RPMI7951 (cell line): ENCODE measurements at places on chromosomes 7 and 10. TPM values are rescaled to one million over a fixed set of nuclear protein-coding genes. Genes with fewer than 3 reads are reported as not detected.
A peak's percentile ranks its signal among the peaks of the same experiment; 100 is the strongest.

DNA sequence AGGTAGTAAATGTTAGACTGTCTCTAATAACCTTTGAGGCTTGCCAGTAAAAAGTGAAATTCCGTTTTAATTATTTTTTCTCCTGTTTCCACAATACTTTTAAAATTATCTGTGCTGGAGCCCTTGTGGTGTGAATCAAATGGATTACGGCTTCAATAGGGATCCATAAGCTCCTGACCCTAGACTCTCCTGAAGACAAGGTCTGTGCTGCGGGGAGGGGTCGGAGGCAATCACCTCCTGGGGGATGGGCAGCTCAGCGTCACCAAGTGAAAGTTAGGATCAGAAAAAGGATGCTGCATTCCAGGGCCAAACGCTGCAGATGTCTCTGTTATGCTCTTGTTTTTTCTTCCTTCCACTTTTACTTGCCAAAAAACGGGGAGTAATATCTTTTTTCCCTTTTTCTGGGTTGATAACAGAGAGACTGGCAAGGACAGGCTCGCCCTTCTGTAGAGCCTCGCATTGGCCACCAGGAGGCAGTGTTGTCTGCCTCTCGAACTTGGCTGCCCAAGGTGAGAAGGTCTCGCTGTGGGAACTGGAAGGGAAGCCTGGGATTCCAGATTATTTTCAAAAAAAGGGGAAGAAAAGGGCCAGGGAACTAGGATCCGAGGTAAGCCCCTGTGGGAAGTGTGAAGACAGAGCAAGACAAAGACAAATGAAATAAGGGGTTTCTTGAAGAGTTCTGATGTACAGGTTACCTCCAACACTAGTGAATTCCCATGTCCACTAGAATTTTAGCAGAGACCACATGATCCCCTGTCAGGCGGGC is 621.9 kb downstream of the ACTR3B start:
- DNase-seq, result no peak

GRCh38 chr7:1050956-1051690 is 6.8 kb downstream of the GPR146 start:
- DNase-seq, result no peak

DNA sequence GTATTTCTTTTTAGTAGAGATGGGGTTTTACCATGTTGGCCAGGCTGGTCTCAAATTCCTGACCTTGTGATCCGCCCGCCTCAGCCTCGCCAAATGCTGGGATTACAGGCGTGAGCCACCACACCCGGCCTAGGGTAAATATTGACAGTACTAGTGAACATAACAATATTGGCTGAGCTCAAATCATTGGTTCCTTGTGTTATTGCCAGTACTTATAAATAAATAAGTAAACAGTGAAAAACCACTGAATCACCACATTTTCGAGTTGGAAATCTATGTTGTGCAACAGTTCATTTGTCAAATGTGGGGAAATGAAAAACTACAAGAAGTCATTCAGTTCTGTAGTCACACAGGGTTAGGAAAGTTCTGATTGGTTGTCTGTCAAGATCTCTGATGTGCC is 15.8 kb downstream of the RPP30 start:
- no peak for DNase-seq

DNA sequence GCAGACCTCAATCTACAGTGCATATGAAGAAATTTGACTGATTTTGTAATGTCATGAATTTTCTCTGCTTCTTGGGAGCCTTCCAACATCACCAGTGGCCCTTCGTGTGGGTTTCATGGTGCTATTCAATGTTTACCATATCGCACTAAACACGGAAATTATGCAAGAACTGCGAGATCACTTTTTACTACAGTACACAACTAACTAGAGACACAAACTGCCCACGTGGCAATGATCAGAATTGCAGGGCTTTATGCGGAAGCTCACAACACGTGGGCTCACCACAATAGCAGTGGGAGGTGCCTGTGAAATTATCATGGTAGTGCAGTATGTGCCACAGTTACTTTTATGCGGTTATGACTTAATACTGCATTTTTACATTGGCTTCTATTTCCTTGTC is 449.7 kb upstream of the KLF6 start:
- peak; percentile 71 for DNase-seq

DNA sequence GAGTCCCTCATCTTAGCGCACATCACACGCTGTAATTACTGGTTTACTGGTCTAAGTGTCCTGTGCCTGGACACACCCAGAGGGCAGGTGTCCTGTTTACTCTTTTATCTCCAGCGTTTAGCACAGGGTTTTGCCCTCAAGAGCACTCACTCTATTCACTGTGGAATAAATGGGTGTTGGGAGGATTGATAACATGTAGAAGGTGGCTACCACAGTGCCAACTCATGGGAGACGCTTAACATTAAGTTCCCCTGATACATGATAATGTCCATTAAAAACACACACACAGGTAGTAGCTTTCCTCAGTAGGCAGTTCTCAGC is 96.1 kb upstream of the EFCAB10 start:
- DNase-seq, result no peak

DNA sequence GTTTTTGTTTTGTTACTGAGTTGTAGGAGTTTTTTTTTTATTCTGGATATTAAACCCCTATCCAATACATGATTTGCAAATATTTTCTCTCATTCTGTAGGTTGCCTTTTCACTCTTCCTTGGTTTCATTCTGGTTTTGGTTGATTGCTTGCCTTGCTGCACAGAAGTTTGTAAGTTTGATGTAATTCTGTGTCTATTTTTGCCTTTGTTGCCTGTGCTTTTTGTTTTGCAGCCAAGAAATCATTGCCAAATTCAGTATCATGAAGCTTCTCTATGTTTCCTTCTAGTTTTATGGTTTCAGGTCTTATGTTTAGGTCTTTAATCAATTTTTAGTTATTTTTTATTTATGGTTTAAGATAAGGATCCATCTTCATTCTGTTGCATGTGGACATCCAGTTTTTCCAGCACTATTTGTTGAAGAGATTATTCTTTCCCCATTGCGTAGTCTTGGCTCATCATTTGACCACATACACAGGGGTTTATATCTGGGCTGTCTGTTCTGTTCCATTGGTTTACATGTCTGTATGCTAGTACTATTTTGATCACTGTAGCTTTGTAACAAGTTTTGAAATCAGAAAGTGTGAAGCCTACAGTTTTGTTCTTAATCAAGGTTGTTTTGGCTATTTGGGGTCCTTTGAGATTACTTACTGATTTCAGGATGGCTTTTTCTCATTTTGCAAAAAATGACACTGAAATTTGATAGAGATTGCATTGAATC is 26.4 kb downstream of the BMPR1A start:
- DNase-seq, result no peak

DNA sequence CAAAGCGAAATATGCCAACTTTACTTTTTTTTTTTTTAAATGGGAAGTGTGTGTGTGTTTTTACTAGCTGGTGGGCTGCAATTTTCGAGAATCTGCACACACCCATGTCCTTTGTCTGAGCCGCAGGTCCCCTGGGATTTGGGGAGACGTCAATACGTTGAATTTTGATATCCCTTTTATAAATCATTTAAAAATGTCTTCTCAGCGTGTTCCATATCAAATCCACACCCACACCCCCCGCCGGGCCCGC is 404 bp upstream of the FMC1 start:
- DNase-seq, result no peak

DNA sequence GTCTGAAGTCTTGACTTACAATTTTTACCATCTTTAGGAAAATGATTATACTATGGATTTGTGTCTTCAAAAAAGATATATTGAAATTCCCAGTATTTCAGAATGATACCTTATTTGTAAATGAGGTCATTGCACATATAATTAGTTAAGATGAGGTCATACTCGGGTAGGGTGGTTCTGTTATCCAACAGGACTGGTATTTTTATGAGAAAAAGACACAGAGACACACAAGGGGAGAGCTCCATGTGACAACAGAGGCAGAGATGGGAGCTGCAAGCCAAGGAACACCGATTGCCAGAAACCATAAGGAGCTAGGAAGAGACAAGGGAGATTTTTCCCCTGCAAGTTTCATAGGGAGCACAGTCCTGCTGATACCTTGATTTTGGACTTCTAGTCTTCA is 356.9 kb downstream of the ARL4A start:
- DNase-seq, result no peak

DNA sequence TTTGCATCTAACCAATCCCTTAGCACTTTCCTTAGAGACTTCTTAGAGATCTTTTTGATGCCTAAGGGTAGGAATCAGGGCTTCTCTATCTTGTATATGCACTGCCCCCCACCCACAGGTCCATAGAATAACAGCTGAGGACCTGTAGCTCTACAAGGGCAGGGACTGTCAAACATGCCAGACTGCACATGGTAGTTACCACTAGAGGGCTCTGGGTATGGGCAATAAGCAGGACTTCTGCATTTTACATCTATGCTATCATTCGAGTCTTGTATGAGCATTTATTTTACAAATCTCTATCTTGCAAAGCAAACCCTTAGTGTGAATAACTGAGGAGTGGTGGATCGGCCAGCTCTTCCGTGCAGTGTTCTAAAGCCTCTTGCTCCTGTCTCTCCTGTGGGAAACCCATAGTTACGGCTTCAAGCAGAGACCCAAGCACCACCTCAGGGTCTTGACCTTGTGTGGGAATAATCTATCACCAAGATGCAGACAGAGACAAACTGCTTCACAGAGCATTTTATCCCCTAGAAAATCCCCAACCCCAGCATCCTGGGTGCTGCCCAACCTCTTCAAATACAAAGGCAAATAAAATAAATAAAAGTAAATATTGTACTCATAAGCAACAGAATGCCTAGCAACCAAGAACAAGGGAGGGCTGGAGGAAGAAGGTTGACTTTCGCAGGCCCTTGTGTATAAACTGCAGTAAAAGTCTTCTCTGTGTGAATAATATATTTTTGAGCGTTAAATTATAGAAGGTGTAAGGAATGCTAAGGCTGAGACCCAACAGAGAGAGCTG is 219.3 kb downstream of the WDR11 start:
- no peak for DNase-seq

DNA sequence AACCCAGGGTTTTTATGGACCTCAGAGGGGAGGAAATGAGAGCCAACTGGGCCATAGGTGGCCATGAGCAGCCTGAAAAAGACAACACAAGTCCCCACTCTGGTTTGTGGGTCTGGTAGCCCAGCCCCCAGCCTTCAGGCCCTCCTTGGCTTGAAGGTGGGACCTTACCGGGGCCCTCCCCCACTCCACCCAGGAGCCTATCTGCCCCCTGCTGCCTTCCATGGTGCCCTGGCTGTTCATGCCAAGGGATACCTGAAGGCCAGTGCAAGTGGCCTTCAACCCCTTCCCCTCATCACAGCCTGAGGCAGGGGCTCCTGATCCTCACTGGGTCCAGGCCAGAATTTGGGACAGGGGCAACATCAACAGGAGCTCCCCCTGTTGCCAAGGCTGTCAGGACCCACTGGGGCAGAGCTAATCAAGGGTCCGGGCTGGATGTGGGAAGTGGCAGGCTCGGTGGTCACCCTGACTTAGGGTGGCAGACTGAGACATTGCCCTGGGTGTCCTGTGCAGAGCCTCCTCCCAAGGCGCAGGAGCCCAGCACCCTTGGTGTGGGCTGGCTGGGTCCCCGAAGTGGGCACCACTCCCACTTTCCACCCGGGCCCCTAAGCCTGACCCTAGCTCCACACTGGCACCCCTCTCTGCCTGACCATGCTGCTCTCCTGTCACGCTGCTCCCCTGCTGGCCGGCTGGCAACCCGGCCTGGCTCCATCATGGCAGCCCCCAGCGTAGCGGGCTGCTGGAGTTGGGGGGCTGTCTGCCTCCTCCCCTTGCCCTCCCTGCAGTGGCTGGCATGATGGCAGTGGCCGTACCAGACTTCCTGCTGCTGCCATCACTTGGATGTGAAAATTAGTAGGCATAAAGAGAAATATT is 6.4 kb downstream of the WDFY4 start:
- DNase-seq, result no peak

GRCh38 chr7:137628216-137628615 is 218.6 kb downstream of the DGKI start:
- peak; percentile 41 for DNase-seq

- no peak for DNase-seq
These were observed 275.8 kb downstream of the SEMA3D start for GRCh38 chr7:84911077-84911476.

GRCh38 chr10:117518246-117518645 is 24.3 kb upstream of the EMX2 start:
- no peak for DNase-seq

DNA sequence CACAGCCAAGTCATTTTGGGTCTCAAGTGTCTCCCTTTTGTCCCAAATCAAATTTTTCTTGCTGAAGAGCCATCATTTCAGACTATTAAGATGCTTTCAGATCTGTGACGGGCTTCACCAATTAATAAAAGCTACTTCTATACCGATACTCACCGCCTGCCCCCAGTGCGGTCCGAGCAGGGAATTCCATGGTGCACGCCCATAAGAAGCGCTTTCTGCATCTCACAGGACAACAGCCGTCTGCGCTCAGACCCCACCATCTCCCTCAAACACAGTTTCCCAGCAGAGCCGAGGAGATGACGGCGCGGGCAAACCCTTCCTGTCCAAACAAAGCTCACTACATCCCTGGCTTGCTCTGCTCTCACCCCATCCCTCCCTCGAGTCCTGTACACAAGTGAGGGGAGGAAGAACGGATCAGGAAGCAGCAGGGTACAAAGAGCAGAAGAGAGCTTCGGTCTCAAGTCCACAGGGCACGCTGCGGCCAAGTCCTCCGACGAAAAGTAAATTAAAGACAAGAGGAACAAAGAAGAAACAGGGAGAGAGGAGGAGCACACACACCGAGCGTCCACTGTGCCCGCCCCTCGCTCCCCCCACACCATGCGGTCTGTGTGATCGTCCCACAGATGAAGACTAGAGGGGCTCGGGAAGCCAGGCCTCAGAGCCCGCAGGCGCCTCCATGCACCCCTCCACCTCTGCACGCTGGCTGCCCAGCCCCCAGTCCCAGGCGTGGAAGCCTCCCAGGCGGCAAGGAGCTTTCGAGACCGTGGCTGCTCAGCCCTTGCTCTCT is 121.9 kb downstream of the MAD1L1 start:
- DNase-seq, result no peak

DNA sequence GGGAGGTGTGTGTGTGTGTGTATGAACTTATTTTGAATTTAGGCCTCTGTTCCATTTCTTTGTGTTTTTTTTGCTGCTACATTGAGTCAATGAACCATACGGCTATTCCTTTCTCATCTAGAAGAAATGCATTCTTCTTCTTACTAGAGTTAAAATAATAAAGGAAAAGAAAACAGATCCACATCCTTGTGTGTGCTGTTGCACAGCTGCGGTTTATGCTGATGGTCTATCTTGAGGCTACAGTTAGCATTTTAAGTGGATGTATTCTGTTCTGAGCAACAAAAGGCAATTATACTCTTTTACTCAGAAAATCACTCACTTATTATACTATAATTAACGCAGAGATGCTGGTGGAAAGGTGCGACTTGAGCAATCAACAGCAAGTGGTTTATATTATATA is 615.0 kb upstream of the MBL2 start:
- DNase-seq, result no peak

DNA sequence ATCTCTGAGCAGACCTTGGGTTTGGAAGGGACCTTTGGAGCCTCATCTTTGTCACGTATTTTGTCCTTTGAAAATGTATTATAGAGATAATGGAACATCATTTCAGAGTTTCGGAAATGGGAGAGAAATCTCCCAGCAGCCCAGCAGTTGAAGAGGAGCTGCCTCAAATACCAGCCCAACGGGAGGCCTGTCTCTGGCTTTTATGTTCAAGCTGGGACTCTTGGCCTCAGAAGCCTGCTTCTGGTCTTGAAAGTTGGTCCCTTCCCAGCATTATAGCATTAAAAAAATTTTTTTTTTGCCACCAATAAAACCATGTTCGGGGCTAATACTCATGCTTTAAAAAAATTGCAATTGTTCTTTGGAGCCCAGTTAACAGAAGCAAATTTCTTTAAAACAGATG is 73.4 kb upstream of the CTBP2 start:
- DNase-seq, result no peak

SMO gene
- 0.24 and 0.29 TPM in 2 replicates for total RNA-seq

CALCR gene
- total RNA-seq, result not detected in 2 replicates

UCN3 gene
- not detected in 2 replicates for total RNA-seq

PRSS37 gene
- total RNA-seq, result not detected in 2 replicates

PRF1 gene
- total RNA-seq, result not detected in 2 replicates

PILRB gene
- 7.7 and 10.1 TPM in 2 replicates for total RNA-seq
